ENCODE measurements at places on chromosomes 6 and 20.
A peak's percentile ranks its signal among the peaks of the same experiment; 100 is the strongest.

DNA sequence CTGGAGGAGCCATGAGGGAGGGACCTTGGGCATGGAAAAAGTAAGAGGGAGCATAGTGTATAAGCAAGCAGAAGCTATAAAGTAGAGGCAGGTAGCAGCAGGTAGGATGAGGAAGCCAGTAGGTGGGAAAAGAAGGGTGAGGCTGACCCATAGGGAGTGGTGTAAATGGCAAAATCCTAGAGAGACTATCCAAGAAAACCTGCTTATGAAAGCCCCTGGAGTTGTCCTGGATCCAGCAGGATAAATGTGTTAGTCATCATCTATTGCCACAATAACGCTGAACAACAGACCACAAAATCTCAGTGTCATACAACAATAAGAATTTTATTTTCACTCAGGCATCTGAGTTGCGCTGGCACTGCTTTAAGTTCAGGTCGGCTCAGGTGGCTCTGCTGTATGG is 30.2 kb downstream of the CHD6 start:
- no peak for DNase-seq

DNA sequence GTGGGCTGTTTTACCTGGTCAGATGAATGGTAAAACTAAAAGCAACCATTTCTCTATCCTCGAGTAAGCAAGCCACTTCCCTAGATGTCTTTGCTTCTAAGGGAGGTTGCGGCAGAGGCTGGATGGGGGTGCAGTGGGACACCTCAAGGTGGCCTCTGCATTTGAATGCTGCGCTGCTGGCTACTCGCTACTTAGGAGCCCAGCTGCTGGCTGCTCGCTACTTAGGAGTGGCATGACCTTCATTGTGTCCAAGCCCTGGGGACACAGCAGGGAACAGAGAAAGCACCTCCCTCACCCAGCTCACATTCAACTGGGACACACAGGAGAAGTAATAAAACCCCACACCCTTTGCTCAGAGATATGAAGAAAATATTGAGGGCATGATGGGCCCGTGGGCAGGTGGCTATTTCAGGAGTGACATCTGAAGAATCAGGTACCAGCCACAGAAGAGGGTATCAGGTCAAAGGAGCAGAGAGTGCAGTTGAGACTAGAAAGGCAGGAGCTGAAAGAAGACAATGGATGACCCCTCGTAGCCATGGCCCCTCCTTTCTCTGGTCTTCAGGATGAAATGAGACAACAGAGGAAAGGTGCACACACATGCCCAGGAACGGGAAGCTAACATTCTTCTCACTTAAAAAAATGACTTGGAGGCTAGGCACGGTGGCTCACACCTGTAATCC is 149.4 kb downstream of the ZMYND8 start:
- no peak for DNase-seq

GRCh38 chr6:72967329-72967728 is 258.0 kb downstream of the KHDC1L start:
- no peak for DNase-seq

GRCh38 chr6:67391955-67392354 is 1243.1 kb upstream of the ADGRB3 start:
- DNase-seq, result no peak

- no peak for DNase-seq
Measured at GRCh38 chr20:44717986-44718385, 2.8 kb downstream of the CCN5 start.

- no peak for DNase-seq
Measured at GRCh38 chr6:154653385-154653784, 79.8 kb upstream of the SCAF8 start.

GRCh38 chr6:47789553-47789952 is 7.7 kb downstream of the OPN5 start:
- DNase-seq, result no peak

DNA sequence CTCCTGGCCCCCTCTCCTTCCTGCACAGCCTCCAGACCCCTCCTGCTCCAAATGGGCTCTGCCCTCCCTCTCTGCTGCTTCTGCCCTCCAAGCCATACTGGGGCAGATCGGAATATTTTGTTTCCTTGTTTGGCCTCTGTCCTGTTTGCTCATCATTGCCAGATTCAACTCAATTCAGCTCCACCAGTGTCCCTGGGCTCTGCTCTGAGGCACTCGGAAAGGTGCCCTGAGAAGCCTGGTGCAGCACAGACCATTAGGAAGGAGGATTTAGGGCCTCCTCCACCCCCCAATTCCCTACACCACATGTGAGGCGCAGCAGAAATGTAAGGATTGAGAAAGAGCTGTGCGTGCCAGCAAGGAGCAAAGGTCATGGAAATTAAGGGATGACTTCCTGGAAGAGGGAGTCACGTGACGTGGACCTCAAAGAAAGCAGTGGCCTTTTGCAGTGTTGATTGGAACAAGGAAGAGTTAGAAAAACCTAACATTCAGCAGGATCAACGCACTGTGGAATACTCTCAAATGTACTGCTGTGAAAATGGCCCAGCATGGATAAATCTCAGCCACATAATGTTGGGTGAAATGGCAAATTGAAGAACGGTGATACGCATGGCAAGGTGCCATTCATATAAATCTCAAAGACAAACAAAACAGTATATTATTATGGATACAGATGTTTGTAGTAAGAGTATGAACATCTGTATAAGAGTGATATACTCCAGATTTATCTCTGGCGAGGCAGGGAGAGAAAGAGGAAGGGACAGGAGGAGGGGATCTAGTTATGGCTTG is 229.5 kb upstream of the RNF24 start:
- no peak for DNase-seq

DNA sequence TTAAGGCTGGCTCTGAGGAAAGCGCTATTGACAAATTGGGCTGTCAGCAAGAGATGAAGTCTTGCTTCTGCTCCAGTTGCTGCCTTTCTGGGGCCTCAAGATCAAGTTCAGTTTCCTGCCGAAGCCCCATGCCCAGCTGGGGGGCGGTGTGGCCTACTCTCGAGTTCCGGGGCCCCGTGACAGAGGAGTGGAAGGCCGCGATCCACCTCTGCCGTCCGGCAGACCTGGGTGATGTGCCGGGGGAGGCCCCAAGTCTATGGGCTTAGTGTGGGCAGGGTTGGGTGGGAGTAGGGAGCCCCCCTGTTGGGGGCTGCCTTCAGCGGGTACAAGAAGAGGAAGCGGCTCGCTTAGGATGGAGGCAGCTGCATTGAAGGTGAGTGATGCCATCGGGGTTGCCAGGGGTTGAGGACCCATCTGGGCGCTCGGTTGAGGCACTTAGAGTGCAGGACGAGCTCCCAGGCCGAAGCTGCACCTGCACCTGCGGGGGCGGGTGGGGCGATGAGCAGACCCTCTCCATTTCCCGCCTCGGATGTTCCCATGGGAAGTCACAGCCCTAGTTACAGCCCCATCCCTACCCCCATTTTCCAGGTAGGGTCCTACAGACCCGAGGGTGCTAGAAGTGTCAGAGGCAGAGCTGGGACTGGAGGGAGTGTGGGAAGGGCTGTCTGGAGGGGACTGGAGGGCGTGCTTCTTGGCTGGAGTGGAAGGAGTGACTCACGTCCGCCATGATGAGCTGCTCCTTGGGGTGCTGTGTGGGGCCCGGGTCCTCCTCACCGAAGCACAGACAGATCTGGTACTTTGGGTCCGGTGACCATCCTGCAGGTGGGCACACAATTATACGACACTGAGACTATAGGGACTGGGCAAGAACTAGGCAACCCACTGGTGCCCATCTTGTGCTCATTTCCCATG is 2.9 kb upstream of the FOXS1 start:
- no peak for DNase-seq

- no peak for DNase-seq
Measured at GRCh38 chr6:3405182-3405518, 51.7 kb downstream of the SLC22A23 start.

DNA sequence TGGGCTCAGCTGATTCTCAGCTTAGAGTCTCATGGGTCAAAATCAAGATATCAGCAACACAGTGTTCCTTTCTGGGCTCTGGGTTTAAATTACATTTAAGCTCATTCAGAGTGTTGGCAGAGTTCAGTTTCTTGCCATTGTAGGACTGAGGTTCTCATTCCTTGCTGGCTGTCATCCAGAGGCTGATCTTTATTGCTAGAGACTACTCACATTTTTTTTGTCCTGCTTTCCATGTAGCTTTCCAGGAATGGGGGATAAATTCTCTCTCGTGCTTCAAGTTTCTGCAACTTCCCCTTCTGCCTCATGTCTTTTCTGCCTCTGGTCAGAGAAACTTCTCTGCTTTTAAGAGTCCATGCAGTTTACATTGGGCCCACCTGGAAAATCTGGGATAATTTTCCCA is 86.9 kb downstream of the RFX6 start:
- no peak for DNase-seq

DNA sequence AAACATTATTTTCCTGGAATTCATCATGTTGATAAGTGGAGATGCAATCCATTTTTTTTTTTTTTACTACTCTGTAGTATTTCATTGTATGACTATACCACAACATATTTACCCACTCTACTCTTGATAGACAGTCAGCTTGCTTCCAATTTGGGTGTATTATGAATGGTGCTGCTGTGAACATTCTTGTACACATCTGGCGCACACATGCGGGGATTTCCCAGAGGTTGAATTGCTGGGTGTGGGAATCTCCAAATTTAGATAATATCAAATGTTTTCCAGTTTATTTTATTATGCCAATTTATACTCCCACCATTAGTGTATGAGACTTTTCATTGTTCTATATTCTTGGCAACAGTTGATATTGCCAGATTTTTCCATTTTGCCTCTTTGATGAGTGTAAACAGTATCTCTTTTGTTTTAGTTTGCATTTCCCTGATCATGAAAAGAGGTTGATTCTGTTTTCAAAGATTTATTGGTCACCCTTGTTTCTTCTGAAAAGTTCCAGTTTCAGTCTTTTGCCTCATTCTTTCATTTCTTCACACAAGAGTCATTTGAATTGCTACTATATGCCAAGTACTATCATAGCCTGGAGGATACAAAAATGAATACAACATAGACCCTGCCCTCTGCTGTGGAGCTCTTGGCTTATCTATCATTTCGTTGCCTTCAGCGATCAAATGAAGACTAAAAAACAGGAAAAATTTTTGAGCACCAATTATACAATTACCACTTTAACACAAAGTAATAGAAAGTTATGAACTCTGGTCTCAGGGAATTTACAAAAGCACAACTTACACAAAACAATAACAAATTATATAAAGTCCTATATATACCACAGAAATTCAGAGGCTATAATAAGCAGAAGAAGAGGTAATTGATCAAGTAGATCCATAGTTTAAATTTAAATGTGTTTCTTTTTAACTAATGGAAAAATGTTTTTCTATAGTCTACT is 17.1 kb upstream of the NCOA7 start:
- DNase-seq, result no peak

- no peak for DNase-seq
Measured at GRCh38 chr20:17965042-17965697, 3.4 kb downstream of the SNX5 start.

- DNase-seq, result peak; percentile 72
Measured at GRCh38 chr6:32692019-32692418, 25.6 kb upstream of the HLA-DQB1 start.

DNA sequence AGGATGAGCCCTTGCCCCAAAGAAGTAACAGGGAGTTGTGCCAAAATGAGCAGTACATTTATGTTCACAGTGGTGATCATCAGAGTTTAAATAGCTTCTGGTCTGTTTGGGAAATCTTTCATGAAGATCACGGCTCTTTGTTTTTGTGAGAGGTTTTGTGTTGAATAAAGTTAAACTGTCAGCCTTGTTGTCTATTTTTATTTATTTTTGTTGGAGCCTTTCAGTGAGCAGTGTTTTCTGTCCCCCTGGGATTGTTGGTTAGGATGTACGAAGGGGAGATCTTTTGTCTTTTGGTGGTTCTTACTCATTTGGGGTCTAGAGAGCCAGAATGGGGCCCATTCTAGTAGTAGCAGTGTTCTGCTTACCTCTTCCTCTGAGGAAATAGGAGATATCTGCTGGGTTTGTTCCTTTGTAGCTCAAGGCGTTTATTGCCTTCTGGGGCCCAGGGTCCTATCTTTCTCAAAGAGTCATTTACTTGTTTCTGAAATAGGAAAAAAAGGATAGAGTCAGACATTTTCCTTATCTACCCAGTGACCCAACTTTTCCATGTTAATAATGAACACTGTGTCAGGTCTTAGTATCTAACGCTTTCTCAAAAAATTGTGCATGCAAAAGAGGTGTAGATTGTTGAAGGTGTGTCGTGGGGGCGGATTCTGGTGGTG is 157.4 kb downstream of the JARID2 start:
- no peak for DNase-seq

GRCh38 chr6:98828211-98828788 is 6.1 kb upstream of the POU3F2 start:
- DNase-seq, result no peak

- DNase-seq, result no peak
Measured at GRCh38 chr6:42936398-42936797, 7.1 kb downstream of the CNPY3 start.

GRCh38 chr6:50825375-50826036 is 6.8 kb downstream of the TFAP2B start:
- no peak for DNase-seq

DNA sequence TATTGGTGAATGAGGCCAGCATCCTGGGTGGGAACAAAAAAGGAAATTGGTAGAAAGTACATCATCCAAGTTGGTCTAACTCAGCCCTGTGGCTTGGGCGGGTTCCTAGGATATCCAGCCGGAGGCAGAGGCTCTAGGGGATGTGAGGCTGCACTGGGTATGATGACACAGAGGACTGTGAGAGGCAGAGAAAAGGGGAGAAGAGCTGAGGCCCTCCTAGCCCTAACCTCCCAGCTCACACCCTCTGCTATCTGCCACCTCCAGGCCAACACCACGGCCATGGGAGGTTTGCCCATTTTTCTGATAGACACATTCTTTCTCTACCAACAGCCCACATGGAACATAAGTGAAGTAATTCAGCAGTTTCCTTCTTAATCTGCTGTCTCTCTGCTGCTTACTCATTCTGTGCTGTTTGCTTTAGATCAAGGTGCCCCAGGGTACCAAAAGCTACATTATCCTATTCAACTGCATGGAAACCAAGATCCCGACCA is 284.4 kb downstream of the ESR1 start:
- no peak for DNase-seq

GRCh38 chr6:19424853-19425252 is 412.3 kb upstream of the ID4 start:
- DNase-seq, result no peak
